Hematopoietic multipotent progenitor cell treated with erythropoietin and hydrocortisone succinate and interleukin-3 and kit ligand, for 17 days (in vitro differentiated cells): ENCODE measurements at places on chromosomes 4 and X.

DNA sequence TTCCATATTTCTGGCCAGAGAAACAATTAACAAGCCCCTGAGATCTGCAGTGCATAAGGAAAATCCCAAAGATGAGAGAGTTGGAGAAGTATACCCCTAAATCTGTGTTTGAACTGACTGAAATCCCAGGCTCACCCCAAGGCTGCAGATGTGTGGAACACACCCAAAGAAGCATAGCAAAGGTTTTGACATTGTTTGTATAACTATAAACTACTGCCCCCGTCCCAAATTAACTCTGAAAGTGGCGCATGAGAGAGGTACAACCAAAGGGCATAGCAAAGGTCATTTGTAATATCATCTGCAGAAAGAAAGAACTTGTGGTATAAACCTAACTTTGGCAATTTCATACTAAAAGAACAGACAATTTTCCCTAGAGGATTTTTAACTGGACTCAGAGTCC, 157.9 kb downstream of the DCAF12L1 start:
- DNase-seq: no peak

DNA sequence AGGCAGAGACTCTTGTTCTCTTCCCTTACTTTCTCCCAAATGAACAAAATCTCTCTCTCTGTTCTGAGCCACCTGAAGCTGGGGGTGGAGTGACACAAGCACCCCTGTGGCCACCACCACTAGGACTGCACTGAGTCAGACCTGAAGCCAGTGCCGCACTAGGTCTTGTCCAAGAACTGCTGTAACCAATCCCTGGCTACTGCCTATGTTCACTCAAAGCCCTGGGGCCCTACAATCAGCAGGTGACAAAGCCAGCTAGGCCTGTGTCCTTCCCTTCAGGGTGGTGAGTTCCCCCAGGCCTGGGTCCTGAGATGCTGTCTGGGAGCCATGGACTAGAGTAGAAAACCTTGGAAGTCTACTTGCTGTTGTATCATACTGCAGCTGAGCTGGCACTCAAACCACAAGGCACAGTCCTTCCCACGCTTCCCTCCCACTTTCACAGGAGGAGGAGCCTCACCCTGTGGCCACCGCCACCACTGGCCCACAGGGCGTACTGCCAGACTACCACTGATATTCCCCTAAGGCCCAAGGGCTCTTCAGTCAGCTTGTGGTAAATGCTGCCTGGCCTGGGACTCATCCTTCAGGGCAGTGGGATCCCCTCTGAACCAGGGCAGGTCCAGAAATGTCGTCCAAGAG, 119.1 kb downstream of the RTL9 start:
- DNase-seq: no peak

GRCh38 chrX:39661116-39661907, 436.4 kb downstream of the BCOR start:
- no peak for DNase-seq

DNA sequence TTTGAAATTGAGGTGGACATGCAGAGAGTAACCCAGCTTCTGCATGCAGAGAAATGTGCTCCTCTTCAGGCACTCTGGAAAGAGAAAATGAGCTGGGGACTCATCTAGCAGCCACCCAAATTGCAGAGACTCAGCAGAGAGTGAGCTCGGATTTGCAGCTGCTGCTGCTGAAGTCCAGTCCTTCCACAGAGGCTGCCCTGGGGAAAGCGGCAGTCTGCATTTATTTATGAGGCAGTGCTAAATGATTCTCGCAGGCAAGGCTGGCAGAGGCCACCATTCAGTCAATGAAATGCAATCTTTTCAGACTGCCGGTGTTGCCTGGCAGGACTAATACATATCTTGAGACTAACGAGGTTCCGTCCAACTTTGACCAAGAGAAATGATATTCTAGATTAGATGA, 404.8 kb downstream of the NLGN4X start:
- DNase-seq: no peak

GRCh38 chr4:71126719-71127118, 133.3 kb downstream of the DCK start:
- no peak for DNase-seq

DNA sequence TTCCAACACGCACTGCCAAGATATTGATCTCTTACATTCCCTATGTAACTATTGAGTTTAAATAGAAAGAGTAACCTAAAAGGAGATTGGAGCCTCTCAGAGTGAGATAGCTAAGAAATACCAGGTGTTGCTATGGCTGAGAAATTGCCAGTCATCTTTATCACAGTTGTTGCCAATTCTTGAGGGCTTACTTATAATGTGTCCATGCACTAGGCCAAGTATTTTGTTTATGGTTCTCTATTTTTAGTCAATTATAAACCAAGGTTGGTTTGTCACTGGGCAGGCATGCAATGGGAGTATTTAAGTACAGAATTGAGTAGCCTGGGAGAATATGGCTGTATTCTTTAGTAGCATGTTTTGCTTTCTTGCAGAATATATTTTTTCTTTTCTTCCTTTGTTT, 201.6 kb downstream of the TEX13A start:
- DNase-seq: no peak

DNA sequence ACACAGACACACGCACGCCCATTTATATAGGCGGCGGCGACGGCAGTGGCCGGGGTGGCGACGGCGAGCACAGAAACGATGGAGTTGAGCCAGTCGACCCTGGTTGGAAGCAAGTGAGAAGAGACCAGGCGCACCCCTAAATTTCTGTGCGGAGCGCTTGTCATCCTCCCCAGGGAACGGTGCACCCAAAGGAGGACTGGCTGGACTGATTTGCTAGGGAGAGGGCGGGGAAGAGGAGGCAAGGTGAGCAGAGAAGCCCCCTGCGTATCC, 302 bp downstream of the NHS start:
- DNase-seq: no peak

DNA sequence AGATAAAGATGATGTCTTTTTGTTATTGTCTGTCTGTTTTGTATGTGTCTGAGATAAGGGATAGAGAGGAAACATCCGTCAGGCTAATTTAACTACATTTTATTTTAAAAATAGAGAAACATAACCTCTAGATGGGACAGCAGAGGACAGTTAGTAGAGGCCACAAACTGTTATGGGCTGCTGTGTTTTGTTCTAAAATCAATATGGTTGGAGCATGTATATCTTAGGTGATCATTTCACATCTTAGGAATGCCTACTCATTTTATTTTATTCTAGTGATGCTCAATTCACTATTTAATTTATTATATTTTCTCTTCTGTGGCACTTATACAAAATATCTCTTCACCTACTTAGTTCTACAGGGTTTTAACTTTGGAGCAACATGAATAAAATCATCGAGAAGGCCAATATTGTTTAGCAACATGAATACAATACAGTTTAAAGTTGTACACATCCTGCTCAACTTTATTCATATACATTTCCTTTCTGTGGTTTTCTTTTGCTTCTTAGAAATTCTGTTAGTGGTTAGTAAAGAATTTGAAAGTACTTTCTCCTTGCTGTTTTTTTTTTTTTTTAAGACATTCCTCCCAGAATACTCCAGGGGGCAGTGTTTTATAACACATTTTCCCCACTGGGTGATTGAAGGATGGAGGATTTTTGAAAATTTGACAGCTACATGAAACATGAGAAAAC, 392.9 kb downstream of the UNC5C start:
- DNase-seq: no peak

GRCh38 chrX:30349946-30350345, 40.8 kb upstream of the NR0B1 start:
- no peak for DNase-seq

DNA sequence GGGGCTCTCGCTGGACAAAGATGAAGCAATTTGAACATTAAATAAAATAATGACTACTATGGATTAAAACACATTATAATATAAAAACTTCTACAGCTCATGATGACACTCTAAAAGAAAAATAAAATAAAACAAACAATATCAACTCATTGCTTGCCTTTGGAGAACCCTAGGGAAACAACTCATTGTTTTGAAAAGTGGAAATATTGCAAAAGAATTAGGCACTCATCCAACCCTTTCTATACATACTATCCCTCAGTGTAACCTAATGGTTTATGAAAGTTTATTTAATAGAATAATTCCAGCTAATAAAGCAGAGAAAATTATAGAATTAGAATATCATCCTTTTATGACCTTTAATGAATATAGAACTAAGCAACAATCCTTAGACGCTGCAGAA, 718 bp downstream of the RAB40A start:
- DNase-seq: no peak

DNA sequence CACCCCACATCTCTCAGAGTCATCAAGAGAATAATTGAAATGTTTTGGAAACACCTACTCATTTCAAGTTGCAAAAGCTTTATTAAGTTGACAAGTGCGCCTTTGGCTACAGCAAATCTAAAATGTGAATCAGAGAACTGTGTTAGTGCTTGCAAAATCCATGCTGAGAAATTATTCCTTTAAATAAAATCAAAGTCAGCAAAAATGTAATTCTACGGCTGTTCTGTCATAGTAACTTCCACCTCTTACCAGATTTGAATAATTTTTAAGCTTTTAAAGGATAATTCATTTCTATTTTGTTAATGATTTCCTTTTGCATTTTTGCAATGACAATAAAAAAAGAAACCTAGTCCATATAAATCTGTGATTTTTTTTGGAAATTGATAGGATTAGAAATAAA, 1779.1 kb downstream of the STIM2 start:
- no peak for DNase-seq

- DNase-seq: no peak
These were observed 29.0 kb upstream of the MAMLD1 start for GRCh38 chrX:150334100-150334499.
